GOT3 (cell line): ENCODE measurements at places on chromosomes 1 and 21.

- DNase-seq: no peak
These were observed 17.0 kb upstream of the ITLN2 start for GRCh38 chr1:160971618-160972056.

DNA sequence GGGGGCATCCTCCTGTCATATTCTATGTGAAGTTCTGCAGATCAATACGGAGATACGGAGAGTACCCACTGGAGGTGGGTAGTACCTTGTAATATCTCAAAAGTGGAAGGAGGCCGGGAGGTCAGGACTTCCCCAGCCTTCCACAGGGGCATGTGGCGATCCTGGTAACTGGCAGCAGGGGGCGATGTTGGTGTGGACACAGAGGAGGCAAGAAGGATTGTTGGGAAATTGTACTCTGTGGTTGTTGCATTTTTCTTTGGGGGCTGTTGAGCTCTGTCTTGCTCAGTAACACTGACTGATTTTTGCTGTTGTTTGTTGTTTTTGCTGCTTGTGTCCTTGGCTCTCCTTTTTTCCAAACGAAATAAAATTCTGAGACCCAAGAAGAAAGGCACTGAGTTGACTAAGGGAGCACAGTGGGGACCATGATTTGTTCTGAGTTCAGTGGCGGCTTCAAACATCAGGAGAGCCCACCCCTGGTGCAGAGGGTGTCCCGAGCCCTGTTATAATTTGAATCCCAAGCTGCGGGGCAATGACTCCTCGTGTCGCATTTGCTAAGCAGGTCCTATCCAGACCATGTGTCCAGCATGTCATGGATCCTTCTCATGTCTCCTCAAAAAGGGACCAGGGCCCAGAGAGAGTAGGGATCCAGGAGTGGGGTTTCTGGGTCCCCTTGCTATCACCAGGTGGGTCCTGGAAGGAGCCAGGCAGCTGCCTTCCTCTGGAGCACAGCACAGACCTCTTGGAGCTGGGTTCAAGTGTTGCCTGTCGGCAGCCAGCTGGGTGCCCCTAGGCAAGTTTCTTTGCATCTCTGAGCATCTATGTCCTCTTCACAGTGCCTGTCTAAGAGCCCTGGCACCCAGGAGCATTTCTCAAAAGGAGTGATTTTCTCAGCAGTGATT is 22.8 kb downstream of the LHX4 start:
- DNase-seq: no peak

- DNase-seq: no peak
These were observed 89.6 kb downstream of the NAV1 start for GRCh38 chr1:201628490-201628889.

DNA sequence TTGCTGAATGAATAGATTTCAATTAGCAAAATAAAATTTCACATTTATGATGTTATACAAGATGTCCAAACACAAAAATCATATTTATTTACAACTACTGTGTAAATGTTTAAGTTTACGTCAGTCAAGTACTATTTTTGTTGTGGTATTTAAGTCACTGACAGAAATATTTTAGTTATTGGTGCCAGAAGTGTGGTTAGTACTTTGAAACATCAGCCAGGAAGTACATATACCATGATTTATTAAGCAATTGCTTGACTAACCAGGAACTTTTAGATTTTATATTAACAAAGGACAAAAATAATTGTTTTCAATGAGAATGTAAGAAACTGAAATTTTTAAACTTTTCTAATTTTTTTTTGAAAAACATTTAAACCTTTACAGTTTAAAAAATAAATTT is 2.4 kb upstream of the FCRL4 start:
- no peak for DNase-seq

DNA sequence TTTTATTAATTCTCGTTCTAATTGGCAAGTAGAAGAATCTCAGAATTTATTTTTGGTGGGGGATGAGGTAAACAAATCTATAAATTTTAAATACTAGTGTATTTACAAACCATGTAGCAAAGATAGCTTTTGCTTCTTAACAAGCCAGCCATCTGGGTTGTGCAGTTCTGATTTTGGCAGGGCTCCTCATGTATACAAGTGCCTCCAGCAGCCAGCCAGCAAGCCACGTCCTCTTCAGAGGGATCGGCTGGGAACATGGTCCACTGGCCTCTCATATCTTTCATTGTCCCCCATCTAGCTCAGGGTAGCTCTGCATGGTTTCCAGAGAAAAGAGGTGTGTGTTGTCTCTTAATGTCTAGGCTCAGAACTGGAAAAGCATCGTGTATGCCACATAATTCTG is 659.1 kb downstream of the MRPL39 start:
- DNase-seq: no peak

DNA sequence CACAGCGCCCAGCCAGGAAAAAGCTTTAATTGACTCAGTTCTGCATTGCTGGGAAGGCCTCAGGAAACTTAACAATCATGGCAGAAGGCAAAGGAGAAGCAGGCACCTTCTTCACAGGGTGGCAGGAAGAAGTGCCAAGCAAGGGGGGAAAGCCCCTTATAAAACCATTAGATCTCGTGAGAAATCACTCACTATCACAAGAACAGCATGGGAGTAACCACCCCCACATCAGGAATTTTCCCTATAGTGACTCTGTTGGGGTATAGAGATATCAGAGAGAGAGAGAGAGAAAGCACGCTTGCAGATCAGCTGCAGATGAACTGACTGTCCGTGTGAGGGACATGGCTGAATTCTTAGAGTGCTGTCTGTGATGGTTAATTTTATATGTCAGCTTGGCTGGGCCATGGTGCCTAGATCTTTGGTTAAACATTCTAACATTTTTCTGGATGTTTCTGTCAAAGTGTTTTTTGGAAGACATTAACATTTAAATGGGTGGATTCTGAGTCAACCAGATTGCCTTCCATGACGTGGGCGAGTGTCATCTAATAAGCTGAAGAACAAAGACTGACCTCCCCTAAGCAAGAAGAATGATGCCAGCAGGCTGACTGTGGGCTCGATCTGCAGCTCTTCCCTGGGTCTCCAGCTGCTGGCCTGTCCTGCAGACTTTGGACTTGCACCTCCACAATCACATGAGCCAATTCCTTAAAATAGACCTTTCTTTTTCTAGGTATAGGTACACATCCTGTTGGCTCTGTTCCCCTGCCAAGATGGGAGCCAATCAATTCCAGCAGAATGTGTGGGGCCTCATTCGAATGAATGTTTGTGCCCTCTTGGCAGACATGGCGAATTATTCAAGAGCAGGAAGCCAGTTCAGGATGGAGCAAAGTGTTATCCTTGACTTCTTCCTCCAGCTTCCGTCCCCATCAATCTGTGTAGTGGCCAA is 21.4 kb upstream of the CPT2 start:
- DNase-seq: no peak

GRCh38 chr1:14913482-14914177 is 239.9 kb upstream of the TMEM51 start:
- DNase-seq: no peak

GRCh38 chr1:55612988-55613387 is 397.8 kb upstream of the USP24 start:
- DNase-seq: no peak

GRCh38 chr1:117930484-117930883 is 945 bp downstream of the WDR3 start:
- no peak for DNase-seq
